ENCODE measurements at places on chromosomes 3 and 15.

GRCh38 chr3:122789585-122790273 lies 3.9 kb downstream of the HSPBAP1 start:
- DNase-seq, result no peak

DNA sequence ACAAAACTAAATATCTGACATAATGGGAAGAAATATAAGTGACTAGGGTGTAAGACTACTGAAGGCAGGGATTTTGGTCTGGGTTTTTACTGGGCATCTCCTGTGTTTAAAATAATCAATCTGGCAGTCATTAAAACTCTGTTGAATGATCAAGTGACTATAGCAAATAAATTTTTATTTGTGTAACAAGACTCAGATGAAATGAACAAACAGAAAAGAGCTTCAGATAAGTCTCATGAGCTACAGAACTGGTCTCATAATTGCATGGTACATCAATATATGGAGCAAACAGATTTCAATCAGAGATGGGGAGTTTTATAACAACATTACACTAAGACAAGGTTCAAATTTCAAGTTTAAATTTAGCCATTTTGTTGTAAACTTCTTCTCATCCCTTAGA lies 372.5 kb downstream of the PLCL2 start:
- no peak for DNase-seq

DNA sequence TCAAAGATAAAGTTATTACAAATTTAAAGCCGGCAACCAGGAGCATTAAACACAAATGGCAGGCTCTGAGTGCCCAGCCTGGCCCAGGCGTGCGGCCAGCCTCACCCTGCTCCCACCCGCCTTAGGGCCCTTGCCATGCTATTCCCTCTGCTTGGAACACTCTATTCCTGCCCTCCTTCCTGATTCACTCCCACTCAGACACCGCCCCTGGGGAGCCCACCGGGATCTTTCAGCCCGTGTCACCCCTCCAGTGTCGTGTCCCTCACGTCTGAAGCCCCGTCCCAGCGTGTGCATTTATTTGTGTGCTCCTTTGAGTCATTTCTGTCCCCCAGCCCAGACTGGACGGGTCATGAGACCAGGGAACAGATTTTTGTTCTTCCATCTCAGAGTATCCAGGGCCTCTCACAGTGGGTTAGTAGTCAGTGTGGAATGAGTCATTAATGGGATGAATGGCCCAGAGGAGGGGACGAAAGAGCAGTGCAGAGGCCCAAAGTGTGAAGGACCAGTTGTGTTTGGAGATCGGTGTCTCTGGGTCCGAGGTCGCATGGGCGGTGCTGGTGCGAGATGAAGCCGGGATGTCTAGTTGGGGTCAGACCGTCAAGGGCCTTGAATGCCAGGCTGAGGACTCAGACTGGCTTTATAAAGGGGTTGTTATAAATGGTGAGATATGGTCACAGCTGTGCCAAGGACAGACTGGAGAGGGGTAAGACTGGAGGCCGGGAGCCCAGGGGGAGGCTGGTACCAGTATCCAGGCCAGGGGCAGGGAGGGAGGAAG lies 58.9 kb upstream of the SLC6A6 start:
- DNase-seq, result no peak

DNA sequence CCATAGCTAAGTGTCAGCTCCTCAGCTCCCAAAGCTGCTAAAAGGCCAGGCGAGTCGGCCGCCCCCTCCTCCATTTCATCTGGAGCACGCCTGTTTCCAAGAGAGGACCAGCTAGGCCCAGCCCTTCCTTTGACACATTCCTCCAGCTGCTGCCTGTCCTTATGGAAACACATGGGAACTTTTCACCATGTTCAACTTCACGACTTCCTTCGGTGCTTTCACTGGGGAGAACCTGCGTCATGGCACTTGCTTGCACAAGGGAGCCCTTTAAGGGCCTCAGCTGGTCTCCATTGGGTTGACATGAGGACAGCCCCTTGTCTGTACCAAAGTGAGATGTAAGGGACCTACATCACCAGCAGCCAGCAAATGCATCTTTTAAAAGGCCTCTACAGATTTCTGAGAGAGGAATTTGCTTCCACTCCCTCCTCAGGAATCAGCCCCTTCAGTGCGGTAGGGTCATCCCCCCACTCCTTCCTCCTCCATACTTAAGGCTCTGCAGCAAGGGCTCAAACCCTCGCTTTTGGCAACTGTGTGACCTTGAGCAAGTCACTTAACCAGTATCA lies 2.1 kb downstream of the MAGI1 start:
- DNase-seq, result no peak

- DNase-seq, result no peak
Observed at GRCh38 chr3:155243512-155243921, 50.0 kb downstream of the STRIT1 start.

- DNase-seq, result no peak
Observed at GRCh38 chr15:50883903-50884302, 24.6 kb upstream of the AP4E1 start.

DNA sequence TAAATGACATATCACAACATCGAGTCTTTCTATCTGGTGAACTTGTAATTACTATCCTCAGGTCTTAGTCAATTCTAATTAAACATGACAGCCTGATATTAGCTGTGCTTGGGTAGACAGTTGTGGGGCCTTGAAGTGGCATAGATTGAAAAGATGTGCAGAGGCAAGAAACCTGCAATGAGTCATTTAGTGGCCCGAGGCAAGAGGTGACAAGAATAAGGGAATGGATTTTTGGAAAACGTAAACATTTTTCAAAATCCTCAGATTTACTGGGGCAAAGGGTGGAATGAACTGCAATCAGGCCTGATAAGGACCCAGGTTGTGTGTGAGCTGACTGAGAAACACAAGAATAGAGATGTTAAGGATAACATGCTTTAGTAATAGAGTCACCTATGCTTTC lies 29.5 kb upstream of the ULK4 start:
- DNase-seq, result no peak

- DNase-seq, result no peak
Observed at GRCh38 chr3:194097141-194097882, 38.6 kb upstream of the HES1 start.

DNA sequence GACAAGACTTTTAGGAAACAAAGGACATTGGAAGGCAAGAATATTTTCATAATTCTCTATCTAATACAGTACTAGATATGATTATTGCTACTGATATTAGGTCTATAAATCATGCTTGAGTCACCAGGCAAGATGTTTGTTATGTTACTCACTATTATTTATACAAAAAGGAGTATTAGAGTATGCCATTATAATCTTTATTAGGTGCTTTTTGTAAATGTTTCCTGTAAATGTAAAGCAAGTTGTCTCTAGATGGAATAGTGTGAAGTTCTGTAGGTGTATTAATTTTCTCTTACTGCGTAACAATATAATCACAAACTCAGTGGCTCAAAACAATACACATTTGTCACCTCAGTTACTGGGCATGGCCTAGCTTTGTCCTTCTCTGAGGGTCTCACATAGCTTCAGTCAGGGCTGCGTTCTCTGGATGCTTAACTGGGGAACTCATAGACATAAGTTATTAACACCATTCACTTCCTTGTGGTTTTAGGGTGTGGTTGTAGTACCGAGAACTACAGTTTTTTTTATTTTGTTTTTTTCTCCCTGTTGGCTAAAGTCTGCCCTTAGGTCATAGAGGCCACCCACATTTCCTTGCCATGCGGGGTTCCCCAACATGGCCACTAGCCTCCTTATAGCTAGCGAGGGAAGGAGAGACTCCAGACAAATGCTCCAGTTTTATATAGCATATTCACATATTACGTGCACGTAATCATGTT lies 20.3 kb upstream of the MAP3K13 start:
- no peak for DNase-seq

GRCh38 chr3:16741890-16742289 lies 136.7 kb upstream of the DAZL start:
- DNase-seq, result no peak

GRCh38 chr3:47512416-47513124 lies 942 bp downstream of the ELP6 start:
- DNase-seq, result no peak

- DNase-seq, result no peak
Observed at GRCh38 chr3:33799202-33799551, 747 bp downstream of the PDCD6IP start.

- no peak for DNase-seq
Observed at GRCh38 chr15:80779658-80780415, 667 bp downstream of the CEMIP start.

GRCh38 chr3:94183551-94183950 lies 120.7 kb downstream of the NSUN3 start:
- no peak for DNase-seq

- no peak for DNase-seq
Observed at GRCh38 chr15:100193277-100193860, 148.4 kb downstream of the ADAMTS17 start.

DNA sequence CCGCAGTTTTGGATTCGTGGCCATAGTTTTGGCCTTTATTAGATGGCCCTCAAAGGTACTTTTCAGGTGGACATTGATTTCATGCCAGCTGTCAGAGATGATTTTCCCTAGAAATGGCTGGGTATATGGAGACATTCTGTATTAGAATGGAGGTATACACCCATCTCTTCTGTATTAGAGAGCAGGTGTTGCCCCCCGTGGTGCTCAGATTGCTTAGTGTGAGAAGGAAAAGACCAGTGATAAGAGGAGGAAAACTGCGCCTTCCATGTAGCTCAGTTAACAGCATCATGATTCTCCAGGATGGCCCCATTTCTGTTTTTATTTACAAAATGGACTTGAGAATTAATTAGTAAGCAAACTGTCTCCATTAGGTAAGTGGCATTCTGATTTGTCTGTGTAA lies 145.9 kb downstream of the IGF1R start:
- DNase-seq, result no peak

- peak; percentile 26 for DNase-seq
Observed at GRCh38 chr15:34583399-34584329, at the start of gene GOLGA8B. Gene GOLGA8B (minus strand): TSS chr15:34583651. CDS start chr15:34535912, 47,739 bp downstream.

DNA sequence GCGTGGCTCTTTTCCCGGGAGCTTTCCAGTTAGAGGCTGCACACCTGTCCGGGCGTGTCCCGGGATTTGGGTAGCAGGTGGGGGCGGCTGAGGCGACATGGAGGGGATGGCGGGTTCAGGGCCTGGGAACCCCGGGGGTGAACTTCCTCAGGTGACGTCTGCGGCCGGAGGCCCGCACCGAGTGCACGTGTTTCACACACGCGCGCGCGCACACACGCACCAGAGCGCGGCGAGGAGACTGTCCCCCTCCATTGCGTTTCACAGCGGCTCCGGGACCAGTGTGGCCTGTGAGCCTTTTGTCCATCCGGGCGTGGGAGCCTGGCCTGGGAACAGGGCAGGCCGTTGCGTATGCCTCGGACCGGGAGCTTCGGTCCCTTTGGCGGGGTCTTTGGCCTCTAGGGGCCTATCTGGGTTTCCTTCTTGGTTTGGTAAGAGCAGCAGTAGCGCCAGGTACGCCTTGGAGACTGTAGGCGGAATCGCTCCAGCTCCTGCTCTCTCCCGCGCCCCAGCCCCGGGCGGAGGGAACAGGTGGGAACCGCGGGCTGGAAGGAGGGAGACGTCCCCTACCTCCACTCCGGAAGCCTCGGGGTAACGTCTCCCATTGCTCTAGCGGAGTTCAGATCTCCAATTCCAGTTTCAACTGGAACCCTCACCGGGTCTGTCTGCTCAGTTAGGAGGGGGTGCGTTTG lies 220.0 kb downstream of the MEIS2 start:
- no peak for DNase-seq

DNA sequence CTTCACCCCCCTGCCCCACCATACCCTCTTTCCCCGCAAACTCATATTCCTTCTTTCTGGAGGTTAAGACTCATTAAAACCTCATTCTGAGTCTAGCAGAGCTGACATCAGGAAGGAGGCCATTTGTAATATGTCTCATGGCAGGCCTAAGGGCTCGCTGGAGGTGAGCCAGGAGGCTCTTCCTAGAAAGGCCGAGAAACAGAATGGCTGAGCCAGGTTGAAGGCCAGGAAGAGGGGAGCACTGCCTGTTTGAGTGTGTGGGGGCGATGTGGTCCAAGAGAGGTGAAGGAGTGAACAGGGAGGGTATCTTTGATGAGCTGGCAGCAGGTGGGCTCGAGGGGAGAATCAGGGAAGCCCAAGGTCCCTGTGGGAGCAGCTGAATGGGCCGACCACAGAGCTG lies 317.3 kb downstream of the TLE3 start:
- DNase-seq, result no peak

DNA sequence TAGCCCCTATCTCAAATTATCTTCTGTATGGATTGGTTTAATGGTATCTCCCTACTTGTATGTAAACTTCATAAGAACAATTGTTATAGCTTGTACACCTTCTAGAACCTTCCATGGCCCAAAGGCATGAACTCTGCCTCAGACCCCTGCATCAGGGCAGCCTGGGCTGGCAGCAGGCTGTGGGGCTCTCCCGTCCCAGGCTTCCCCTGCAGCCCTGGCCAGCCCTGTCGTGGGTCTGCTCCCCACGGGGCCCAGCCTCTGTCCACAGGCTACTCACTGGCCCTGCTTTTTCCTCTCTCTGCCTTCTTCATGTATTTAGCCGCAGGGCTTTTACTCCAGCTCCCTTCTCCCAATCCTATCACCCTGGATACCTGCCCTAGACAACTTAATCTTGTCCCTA lies 4.4 kb downstream of the SCN5A start:
- DNase-seq, result no peak

GRCh38 chr3:16069149-16069922 lies 105.1 kb upstream of the GALNT15 start:
- no peak for DNase-seq
